ENCODE measurements at places on chromosomes 1 and 21.

DNA sequence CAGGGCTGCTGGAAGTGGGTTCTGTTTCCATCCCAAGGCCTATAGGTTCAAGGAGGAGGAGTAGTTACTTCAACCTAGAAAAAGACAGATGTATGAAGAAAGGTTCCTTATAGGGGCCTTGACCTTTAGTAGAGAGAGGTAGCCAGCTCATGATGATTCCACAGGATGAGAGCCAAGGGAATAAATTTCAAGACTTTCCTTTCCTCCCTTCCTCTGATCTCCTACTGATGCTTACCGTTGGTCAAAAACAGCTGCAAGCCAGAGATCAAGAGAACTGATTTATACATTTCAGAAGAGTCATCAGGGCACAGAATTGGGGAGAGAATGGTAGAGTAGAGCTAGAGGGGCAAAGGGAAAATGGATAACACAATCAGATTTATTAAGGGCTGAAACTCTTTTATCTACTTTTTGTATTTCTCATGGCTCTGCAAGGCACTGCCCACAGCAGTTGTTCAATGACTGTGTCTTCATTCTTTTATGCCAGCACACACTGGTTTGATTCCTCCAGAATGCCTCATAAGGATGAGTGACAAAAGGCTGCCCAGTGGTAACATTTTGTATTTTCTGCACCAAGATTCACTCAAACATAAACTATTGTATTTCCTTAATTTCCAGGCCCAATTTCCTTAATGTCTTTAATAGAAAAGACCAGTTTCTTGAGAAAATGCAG is 37.4 kb downstream of the AK5 start:
- no peak for DNase-seq

- DNase-seq, result no peak
Measured at GRCh38 chr1:211630236-211631081, 45.0 kb downstream of the NEK2 start.

DNA sequence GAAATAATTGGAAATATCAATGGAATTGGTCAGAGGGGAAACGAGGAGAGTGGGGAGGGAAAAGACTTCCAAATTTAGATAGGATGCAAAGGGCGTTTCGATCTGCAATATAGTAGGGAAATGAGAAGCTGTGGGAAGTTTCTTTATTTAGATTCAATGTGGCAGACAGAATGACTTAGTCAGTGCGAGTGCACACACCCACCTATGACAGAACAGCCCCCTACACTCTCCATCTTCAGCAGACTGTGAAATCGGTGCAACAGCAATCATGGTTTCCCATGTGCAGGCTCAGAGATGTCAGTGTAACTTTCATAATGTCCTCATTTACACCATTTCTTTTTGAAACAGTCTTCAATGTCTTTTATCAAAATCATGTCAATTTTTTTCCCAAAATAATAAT is 46.0 kb downstream of the DIP2A start:
- DNase-seq, result no peak

DNA sequence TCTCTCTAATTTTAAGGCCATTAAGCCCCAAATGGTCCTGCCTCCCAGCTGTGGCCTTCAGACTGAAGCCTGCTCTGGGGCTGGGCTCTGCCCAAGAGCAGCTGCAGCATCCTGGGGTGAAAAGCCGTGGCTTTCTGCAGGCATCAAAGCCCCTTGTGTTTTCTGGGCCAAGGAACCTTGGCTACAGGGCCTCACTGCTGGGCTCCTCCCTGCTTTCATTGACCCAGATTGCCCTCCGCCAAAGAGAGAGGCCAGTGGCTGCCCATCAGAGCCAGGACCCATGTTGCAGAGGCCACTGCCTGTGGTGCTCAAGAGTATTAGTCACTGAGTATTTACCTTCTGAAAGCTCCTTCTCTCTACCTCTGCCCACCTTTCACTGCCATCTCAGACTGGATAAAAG is 1.6 kb downstream of the ZNF648 start:
- DNase-seq, result no peak

GRCh38 chr21:40099809-40100208 is 232.6 kb downstream of the PCP4 start:
- no peak for DNase-seq

DNA sequence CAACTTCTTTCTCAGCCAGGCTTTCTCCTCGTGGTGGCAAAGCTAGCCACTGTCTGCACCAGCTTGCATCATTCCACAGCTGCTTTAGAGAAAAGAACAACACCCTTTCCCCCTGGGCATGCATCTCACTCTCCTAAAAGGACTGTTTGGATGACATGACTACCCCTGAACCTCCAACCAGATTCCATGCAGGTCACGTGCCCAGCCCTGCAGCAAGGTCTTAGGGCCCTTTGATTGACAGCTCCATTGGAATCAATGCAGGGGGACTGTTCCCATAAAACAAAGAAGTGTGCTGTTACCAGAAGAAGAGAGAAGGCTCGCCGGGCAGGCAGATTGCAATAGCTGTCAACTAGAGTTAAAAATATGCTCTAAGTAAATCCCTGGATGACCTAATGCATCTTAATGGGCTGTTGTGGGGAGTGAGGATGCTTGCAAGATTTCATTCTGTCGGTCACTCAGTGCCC is 24.4 kb downstream of the KCNA2 start:
- DNase-seq, result no peak

DNA sequence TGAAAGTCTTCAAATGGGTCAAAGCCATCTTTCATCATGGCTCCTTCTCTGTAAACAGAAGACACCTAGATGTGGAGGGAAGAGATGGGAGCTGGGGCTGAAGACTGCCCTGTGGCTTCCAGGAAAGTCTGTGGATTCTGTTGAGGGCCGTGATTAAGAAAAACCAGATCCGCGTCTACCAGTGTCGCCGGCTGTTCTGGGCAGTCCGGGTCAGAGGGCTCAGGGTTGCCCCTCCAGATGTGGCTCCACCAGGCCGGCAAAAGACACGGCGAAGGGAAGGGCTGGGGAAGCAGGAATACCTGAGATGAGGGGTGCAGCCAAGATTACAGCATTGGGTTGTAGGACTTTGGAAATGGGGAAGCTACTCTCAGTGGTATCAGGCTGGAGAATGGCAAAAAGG is 162.6 kb downstream of the RHOU start:
- no peak for DNase-seq

- peak; percentile 31 for DNase-seq
Measured at GRCh38 chr21:45542242-45542666, at the start of gene SLC19A1. TSS of gene SLC19A1 (minus strand) at chr21:45542440. CDS start at chr21:45537959, 4,481 bp downstream.

- no peak for DNase-seq
Measured at GRCh38 chr1:47682786-47683350, 245.0 kb downstream of the FOXD2 start.

GRCh38 chr1:24936684-24937083 is 6.6 kb upstream of the RUNX3 start:
- no peak for DNase-seq

- no peak for DNase-seq
Measured at GRCh38 chr1:65195495-65196417, 47.8 kb downstream of the AK4 start.

GRCh38 chr1:30842697-30843354 is 65.7 kb downstream of the SDC3 start:
- no peak for DNase-seq

- no peak for DNase-seq
Measured at GRCh38 chr1:211538287-211538686, 40.7 kb downstream of the SLC30A1 start.

DNA sequence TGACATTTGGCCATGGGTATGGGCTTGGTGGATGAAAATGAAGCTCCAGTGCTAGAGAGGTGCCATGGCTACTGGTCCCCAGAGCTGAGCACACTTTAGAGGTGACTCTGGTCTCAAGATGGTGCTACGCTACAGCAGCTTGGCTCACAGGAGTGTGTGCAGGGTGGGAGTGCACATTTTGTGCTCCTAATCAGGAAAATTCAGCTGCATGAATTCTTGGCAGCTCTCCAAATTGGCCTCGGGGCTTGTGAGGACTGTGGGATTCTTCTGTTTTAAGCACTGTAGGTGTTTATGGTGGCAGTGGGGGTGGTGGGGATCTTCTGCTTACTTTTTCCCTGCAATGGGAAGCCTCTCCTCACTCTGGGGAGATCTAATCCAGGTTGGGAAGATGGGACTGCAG is 17.3 kb upstream of the TIPRL start:
- DNase-seq, result no peak

GRCh38 chr1:53683986-53684740 is 54.8 kb downstream of the GLIS1 start:
- DNase-seq, result no peak

GRCh38 chr1:154198756-154199562 is 7.1 kb upstream of the TPM3 start:
- DNase-seq, result peak; percentile 4

DNA sequence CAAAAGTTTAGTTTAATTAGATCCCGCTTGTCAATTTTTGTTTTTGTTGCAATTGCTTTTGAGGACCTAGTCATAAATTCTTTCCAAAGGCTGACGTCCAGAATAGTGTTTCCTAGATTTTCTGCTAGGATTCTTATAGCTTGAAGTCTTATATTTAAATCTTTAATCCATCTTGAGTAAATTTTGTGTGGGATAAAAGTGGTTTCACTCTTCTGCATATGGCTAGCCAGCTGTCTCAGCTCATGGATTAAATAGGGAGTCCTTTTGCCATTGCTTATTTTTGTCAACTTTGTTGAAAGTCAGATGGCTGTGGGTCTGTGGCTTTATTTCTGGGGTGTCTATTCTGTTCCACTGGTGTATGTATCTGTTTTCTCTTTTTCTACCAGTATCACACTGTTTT is 801.3 kb upstream of the ADGRL4 start:
- DNase-seq, result no peak

GRCh38 chr1:91501523-91501851 is 836 bp downstream of the CDC7 start:
- DNase-seq, result no peak

GRCh38 chr1:61605607-61606321 is 119.2 kb downstream of the TM2D1 start:
- no peak for DNase-seq

- DNase-seq, result no peak
Measured at GRCh38 chr1:54975356-54976108, 4.9 kb upstream of the TMEM61 start.

DNA sequence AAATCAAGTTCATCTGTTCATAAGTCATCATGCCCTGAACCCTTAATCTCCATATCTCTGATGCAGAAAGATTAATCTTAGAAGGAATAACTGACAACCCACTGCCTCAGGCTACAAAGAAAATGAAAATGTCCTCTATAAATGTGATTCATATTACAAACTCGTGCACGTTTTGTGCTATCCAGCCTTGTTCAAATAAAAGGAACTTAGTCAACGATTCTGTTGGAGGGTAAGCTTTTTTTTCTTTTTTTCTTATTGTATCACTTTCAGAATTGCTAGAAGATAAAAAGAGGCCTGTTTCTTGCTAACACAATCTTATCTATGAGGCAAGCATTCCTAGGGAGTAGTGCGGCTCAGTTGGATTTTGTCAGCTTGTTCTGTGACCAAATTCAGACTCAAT is 228.4 kb downstream of the TM2D1 start:
- DNase-seq, result no peak

DNA sequence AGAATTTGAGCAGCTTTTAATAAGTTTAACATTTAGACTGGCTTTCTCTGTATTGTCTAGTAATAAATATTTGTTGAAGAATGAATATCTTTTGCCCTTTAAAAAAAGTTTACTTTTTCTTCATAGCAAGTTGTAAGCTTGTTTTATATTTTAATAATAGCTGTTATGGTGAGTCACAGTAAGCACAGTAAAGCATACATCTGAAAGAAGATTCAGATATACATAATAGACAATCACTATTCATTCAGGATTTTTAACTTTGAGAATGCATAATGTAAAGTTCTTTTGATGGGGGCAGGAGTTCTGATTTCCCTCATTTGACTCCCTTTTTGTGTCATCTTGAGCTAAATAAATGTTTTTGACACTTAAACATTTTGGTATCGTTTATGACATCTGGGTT is 66.0 kb downstream of the ZMYM4 start:
- no peak for DNase-seq
